Naive thymus-derived CD8-positive, alpha-beta T cell (primary cell): ENCODE measurements at places on chromosomes 5 and 9.

- H3K27ac ChIP-seq, result peak overlapping the region; percentile 54
- H3K36me3 ChIP-seq, result peaks cover 24% of the 10 kb centered on the region
- H3K4me3 ChIP-seq, result no peak overlapping the region
- peaks cover 7% of the 10 kb centered on the region for H3K4me1 ChIP-seq
- no peaks in the 10 kb centered on the region for H3K27me3 ChIP-seq
Observed at GRCh38 chr9:79651251-79651795, 79.6 kb downstream of the TLE4 start.

DNA sequence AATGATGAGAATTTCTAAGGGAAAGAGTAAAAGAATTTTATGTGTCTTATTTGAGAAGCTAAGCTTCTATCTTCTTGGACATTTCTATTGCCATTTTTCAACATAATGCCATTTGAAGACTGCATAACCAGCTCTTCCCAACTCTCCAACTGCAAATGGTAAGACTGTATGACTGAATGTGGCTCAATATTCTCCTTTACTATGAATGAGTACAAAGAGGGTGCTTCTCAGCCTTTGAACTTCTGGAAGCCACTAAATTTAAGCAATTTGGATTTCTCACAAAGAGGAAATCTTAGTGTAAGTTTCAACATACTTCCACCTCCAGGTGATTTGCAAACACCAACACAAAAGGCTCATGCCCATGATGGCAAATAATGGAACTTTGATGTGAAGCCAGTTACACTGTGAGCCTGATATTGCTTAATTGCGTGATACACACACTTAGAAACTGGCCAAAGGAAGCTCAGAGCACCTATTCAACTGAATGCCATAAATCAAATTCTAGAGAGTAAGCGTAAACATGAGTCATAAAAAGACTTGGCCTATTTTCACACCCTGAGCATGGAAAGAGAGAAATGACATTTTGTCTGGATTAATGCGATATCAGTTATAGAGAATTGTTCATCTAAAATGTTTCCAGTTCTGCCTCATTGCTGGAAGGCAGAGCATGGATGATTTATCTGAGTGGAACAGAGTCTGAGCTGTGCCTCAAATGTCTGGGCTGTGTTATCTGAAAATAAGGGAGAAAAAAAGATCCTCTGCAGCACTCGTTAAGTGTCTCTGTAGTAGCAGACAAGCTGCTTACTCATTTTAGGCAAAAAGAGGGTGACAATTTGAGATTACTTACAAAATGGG lies 145.3 kb downstream of the PLK2 start:
- H3K4me1 ChIP-seq, result no peaks in the 10 kb centered on the region
- peaks cover 8% of the 10 kb centered on the region for H3K27me3 ChIP-seq
- H3K36me3 ChIP-seq, result no peaks in the 10 kb centered on the region
- no peak overlapping the region for H3K4me3 ChIP-seq
- DNase-seq, result no peak

DNA sequence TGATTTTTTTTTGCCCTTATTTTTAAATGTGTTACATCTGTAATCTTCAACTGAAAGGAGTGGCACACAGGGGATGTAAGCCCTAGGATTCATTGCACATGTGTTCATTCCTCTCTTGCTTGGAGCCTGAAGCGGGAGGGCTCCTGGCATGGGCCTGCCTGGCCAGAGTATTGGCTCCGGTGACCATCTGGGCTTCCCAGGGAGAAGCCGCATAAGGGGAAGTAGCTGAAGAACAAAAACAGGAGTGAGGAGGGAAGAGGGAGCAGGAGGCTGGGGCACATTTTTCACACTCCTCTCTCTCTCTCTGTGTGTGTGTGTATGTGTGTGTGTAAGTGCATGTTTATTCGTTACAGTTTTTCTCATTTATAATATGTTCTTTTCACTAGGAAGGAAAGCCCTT lies 269.9 kb downstream of the PRR16 start:
- no peak overlapping the region for H3K4me3 ChIP-seq
- H3K4me1 ChIP-seq, result no peaks in the 10 kb centered on the region
- H3K27ac ChIP-seq, result no peak overlapping the region
- no peaks in the 10 kb centered on the region for H3K27me3 ChIP-seq
- DNase-seq, result no peak

DNA sequence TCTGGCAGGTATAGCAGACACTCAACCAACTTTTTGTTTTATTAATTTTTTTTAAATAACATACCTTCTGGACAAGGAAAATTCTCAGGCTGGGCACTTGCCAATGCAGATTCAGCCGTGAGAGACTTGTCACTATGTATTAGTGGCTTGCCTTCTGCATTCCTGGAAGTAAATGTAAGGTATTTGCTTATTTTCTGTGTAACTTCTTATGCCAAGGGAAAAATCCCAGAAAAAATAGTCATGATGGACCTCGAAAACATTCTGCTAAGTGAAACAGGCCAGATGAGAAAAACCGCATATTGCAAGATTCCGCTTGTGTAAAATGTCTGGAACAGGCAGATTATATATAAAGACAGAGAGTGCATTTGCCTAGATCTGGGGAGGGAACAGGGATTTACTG lies 260.3 kb upstream of the DAPK1 start:
- H3K27me3 ChIP-seq, result peaks cover 5% of the 10 kb centered on the region
- H3K36me3 ChIP-seq, result no peaks in the 10 kb centered on the region
- H3K4me3 ChIP-seq, result no peak overlapping the region
- no peak overlapping the region for H3K27ac ChIP-seq
- no peak for DNase-seq
- no peaks in the 10 kb centered on the region for H3K4me1 ChIP-seq

GRCh38 chr5:134846641-134846960 lies 833 bp downstream of the C5orf24 start:
- peaks cover 42% of the 10 kb centered on the region for H3K4me1 ChIP-seq
- peak overlapping the region; percentile 94 for H3K27ac ChIP-seq
- peak overlapping the region; percentile 88 for H3K4me3 ChIP-seq
- DNase-seq, result no peak

DNA sequence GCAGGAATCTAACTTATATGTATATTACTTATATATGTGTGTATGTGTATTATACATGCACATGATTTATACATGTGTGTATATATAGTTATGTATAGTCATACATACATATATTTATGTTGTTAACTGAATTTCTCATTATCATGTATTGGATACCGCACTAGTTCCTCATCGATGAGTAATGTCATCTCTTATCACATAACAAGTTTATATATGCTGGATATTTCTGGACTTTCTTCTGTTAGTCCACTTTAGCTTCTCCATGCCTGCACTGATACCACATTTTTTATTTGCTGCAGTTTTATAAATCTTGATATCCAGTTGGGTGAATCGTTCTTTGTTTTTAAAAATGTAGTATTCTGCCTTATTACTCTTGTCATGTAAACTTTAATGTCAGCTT lies 50.2 kb downstream of the APC start:
- no peaks in the 10 kb centered on the region for H3K4me1 ChIP-seq
- DNase-seq, result no peak
- no peaks in the 10 kb centered on the region for H3K27me3 ChIP-seq
- no peak overlapping the region for H3K27ac ChIP-seq

DNA sequence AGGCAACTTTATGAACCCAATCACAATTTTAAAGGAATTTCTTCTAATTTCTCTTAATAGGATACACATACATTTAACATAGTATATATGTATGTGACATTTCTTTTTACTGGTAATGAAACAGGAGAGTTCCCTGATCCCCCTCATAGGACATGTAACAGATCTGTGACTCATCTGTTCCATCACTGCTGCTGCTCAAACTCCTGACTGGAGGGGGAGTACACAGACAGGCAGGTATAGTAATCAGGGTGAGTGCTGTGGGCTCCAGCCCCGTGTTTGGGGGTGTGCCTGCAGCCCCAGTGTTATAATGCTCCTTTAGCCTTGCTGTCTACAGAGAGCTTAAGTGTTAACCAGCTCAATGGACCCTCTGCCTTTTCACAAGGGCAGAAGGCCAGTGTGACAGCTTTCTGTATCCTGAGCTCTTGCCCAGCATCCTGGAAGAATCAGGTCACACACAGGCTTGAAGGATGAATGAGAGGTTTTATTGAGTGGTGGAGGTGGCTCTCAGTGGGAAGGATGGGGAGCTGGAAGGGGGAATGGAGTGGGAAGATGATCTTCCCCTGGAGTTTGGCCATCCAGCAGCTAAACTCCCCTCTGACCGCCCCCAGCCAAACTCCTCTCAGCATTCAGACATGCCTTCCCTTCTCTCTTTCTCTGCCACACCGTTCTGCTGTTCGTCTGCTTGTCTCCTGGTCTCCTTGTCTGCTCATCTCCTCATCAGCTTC lies 161.3 kb downstream of the ZNF608 start:
- no peaks in the 10 kb centered on the region for H3K36me3 ChIP-seq
- H3K4me1 ChIP-seq, result peaks cover 15% of the 10 kb centered on the region
- peaks cover 13% of the 10 kb centered on the region for H3K27me3 ChIP-seq
- H3K27ac ChIP-seq, result no peak overlapping the region

DNA sequence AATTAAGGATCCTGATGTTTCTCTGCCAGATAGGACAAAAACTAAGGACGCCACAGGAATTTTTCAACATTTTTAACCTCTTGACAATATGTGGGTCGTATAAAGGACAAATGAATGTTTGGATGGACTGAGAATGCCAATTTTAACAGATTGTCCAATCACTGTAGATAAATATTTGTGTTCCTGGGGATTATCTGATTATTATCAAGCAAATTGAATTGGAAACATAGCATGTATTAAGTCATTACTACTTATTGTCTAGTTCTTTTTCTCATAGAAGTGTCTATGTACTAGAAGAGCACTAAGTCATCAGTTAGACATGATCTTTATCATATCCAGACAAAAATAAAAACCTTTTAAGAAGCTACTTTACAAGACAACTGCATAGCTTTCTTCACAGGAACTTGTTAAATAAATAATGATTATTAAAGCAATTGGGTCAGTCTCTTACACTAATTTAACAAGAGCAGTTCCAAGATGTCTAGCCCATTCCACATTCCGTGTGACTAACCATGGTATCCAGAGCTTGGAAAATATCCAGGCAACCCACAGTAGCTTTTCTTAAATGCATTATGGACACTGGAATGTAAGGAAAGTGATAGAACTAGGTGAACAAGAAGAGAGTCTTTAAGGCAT lies 127.5 kb upstream of the CDKN2B start:
- H3K4me1 ChIP-seq, result no peaks in the 10 kb centered on the region
- no peak for DNase-seq
- no peaks in the 10 kb centered on the region for H3K36me3 ChIP-seq
- no peak overlapping the region for H3K4me3 ChIP-seq

DNA sequence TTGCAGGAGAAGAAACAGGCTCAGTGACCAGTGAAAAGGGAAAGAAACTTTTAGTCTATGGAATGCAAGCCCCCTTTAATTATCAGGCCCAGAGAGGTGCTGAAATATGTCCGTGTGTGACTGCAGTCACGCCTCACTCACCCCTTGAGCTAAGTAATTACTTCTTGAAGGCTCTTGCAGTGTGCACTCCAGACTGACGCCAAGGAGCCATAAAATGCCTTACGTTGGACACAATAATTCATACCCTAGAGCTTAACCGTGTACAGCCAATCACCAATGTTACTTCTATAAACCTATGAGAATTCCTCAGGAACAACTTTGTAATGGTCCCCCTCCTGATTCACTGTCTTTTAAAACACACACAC lies 242.2 kb downstream of the SYK start:
- no peak for DNase-seq
- H3K4me3 ChIP-seq, result no peak overlapping the region
- H3K27me3 ChIP-seq, result peaks cover 25% of the 10 kb centered on the region
- no peaks in the 10 kb centered on the region for H3K36me3 ChIP-seq
- peaks cover 13% of the 10 kb centered on the region for H3K4me1 ChIP-seq

GRCh38 chr9:80928697-80929096 lies 760.6 kb downstream of the TLE1 start:
- H3K4me3 ChIP-seq, result no peak overlapping the region
- H3K27me3 ChIP-seq, result no peaks in the 10 kb centered on the region
